Stimulated activated CD8-positive, alpha-beta memory T cell treated with anti-CD3 and anti-CD28 coated beads, Interleukin-15, amount 100 ng/mL, for 1 hour (primary cell): ENCODE measurements at places on chromosomes 16 and 17.

DNA sequence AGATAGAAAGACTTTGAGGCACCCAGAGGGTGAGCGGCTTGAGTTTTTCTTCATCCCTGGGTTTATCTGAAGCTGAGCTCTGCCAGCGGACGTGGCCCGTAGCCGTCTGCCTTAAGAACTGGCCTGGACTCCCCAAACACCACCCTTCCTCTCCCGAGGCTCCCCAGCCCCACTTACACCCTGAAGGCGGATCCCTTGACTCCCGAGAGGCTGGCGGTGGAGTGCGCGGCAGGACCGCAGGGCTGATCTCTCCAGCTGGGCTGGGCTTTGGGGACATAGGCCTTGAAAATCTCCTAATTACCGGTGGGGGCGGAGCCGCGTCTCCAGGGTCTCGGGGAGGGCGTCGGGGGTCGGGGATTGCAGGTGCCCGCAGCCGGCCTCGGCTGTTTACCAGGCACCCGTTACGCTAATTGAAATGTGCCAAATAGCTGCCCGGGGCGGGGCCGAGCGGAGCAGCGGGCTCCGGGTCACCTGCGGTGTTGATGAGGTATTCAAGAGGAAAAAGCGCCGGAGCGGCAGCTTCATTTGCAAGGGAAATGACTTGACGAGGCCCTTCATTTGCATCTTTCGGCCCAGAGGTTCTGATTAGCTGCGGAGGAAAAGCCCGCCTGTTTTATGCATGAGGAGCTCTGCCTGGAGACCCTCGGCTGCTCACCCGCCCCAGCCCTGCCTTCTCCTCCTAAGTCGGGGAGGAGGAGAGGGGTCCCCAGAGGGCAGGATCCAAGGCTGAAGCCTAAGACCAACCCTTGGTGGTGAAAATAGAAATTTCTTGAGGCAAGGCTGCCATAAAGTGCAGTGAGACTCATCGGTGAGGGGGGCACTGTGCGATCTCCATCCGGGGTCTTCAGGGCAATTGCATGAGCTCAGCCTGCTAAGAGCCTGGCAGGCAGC, 100.7 kb downstream of the MGAT5B start:
- no peak for DNase-seq

- no peak for DNase-seq
These were observed 558 bp downstream of the SOX15 start for GRCh38 chr17:7589204-7589868.

- DNase-seq: no peak
These were observed 78.7 kb downstream of the N4BP1 start for GRCh38 chr16:48531011-48531962.

- DNase-seq: no peak
These were observed 235.8 kb downstream of the MAP2K4 start for GRCh38 chr17:12256380-12256995.

DNA sequence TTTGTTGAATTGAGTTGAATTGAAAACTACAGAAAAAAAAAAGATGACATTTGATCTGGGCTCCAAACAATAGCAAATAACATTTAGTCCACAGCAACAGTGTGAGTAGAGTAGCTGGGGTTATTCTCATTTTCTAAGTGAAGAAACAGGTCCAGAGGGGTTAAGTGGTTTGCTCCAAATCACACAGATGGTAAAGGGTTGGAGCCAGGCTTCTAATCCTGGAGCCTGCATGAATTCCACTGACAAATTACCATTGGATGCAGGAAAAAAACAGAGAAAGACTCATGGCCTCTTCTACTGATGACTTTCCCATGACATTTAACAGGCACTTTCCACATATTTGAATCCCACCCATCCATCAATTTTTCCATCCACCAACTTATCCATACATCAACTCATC, 182.4 kb downstream of the HS3ST4 start:
- DNase-seq: no peak

DNA sequence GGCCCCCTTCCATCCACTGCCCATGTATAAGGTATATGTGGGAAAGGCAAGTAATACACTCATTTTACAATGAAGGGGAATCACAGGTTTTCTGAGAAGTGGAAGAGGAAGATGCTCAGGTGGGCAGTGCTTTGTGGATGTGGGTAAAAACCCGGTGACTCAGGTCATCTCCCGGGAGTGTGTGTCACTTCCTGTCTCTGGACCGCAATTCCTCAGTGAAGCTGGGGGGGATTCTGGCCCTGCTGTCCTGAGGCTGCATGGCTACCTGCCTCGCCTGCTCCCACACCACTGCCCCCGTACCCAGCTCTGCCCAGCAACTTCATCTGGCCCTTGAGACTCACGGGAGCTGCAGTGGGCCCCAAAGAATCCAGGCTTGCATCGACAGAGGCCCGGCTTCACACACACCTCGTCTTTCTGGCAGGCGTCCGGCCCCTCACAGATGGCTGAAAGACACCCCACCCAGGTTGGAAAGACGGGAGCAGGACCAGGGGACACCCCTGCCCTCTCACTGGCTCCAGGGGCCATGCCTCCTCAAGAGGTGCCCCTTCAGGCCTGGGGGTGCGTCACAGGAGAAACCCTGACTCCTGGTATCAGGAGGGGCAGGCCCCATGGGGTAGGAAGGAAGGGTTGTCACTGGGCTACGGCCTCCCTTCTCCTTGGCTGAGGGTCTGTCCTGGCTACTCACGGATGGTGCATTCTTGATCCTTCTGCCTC, 882 bp downstream of the SCARF1 start:
- no peak for DNase-seq

- DNase-seq: no peak
These were observed 10.4 kb upstream of the CUEDC1 start for GRCh38 chr17:57965521-57966160.

- no peak for DNase-seq
These were observed 1.7 kb upstream of the MRPL12 start for GRCh38 chr17:81701288-81702071.

- no peak for DNase-seq
These were observed 397.4 kb downstream of the SOX9 start for GRCh38 chr17:72518159-72518732.

DNA sequence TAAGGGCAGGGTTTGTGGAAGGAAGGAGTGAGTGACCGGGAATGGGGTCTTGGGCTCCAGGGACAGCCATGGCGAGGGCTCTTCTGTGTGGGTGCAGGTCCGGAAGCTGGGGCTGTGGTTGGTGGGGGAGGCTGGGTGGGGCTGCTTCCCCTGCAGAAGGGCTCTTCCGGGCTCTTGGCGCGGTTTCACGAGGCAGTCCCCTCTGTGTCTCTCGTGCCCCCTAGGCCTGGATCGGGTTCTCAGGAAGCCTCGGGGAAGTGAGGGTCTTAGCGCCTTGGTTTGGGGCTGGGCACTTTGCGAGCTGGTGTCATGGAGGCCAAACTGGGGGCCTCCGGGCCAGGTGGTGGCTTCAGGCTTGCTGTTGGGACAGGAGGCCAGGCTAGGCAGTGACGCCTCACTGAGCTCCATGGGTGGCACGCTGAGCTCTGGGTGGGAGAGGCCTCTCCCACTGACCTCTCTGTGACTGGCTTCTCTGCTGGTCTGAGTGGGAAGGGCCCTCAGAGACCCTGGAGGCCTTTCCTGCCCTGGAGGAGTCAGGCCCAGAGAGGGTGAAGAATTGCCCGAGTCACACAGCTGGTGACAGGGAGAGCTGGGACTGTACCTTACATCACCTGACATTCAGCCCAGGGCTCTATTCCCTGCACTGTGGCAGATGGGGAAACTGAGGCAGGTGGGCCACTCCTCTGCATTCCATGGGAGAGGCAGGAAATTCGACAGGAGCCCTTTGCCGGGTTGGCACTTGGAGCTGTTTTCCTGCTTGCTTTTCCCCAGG, 8.2 kb downstream of the ADCY7 start:
- no peak for DNase-seq

DNA sequence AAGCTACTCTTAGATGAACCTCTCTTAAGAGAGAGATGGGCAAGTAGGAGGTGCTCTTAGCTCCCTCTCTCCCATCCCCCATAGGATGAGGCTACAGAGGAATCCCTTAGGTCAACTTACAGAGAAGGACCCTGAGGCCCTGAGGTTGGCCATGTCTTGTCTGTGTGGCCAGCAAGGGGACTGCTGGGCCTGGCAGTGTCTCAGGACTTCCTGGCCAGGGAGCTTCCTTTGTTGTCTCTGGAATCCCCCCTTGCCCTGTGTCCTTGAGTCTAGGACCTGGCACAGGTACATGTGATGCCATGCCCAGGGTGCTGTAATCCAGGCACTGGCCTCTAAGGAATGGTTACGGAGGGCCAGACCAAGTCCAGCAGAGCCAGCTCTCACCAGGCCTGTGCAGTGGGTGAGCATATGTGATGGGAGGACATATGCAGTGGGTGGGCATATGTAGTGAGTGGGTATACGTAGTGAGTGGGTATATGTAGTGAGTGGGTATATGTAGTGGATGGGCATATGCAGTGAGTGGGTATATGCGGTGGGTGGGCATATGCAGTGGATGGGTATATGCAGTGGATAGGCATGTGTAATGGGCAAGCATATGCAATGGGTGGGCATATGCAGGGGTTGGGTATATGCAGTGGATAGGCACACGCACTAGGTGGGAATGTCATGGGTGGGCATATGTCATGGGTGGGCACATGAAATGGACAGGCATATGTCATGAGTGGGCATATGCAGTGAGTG, 20.3 kb upstream of the PECAM1 start:
- DNase-seq: no peak

GRCh38 chr16:16025214-16025968, 76.0 kb downstream of the ABCC1 start:
- DNase-seq: no peak

GRCh38 chr17:18025945-18026776, 12.8 kb downstream of the ATPAF2 start:
- DNase-seq: no peak

GRCh38 chr16:72241930-72242329, 70.0 kb upstream of the PMFBP1 start:
- no peak for DNase-seq

GRCh38 chr16:81478876-81479511, 34.4 kb downstream of the CMIP start:
- DNase-seq: no peak

DNA sequence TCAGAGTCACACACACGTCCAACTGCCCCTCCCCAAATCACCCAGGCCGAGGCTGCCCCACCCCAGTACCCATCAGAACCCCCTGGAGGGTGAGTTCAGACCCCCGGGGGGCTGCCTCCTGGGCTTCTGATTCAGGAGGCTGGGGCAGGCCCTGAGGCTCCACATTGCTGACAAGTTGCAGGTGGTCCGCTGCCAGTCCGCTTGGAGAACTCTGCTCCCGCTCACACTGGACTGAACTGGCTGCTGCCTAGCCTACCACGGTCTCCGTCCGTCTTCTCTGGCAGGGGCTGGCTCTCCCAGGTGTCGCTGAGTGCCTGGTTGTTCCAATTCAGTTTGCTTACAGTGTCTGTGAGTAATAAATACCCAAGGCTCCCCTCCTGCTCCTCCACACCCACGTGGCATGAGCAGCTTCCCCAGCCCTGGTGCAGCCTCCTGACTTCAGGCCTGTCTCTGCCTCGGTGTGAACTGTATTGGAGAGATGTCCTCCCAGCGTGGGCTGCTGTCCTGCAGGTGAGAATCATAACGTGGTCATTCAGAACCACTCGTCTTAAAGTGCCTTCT, 163.4 kb downstream of the LAT start:
- no peak for DNase-seq

DNA sequence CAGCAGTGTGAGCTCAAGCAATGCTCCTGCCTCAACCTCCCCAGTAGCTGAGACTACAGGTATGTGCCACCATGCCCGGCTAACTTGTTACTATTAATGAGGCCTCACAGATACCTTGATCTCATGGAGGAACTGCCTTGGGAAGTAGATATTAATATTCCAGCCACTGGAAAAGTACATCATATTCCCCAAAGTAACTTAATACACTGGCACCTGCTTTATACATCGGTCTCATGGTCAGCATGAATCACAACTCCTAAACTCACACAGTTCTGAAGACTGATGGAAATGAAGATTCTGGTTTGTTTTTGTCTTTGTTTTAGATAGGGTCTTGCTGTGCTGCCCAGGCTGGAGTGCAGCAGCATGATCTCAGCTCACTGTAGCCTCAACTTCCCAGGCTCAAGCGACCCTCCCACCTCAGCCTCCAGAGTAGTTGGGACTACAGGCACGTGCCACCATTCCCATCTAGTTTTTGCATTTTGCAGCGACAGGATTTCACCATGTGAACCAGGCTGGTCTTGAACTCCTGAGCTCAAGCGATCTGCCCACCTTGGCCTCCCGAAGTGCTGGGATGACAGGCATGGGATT, 28.2 kb downstream of the ADCY9 start:
- DNase-seq: no peak

DNA sequence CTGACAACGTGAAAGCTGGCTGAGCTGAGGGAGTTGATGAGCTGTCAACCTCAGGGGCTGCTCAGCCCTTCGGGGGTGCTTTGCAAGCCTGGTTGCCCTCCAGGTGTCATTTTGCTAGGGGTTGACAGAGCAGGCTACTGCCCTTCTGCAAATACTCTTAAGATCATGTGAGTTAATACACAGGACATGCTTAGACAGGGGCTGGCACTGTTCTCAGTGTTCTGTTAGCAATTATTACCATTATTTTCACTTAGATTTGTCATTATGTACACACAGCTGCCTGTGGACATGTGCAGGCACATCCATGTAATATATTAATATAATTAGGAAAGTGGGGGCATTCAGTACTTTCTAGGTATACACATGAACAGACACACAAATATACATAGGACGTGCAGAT, 554.3 kb upstream of the HSBP1 start:
- no peak for DNase-seq

DNA sequence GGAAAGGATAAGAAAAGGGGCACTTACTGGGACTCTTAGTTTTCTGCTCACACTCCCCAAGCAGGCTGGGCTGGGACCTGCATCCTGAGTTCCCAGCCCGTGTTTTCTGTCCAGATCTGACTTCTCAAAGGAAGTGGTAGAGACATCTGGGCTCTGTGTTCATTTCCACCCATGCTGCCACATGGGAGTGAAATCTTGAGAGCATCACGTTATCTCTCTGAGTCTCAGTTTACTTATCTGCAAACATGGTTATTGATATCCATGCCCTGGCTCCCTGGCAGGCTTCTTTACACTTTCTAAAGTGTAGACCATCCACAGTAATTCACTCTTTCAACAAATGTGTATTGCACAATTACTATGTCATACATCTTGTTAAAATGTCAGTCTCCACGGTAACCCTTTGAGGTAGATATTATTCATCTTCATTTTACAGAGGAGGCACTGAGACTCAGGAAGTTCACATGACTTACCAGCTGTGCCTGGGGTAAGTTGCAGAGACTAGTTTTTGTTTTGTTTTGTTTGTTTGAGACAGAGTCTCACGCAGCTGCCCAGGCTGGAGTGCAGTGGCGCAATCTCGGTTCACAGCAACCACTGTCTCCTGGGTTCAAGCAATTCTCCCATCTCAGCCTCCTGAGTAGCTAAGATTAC, 3.4 kb downstream of the ZNF688 start:
- DNase-seq: no peak

- no peak for DNase-seq
These were observed 6.7 kb downstream of the ITGA3 start for GRCh38 chr17:50062293-50063243.

- no peak for DNase-seq
These were observed 39.4 kb upstream of the CHMP6 start for GRCh38 chr17:80952291-80952690.

DNA sequence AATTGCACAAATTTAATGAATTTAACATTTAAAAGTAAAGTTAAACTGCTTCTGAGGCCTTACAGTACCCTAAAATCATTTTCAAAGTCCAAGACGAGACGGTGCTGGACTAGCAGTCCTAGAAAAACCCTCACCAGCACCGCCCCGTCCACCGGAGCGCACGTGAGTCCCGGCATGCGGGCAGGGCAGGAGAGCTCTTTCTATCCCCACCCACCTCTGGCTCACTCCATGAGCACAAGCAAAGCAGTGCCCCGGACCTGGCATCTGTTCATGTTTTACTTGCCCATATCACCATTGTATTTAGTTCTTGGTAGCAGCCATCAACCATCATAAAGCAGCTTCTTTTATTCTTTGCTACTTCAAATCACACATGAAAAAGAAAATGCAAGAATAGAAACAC, 41.7 kb downstream of the ANKRD11 start:
- no peak for DNase-seq
